ENCODE measurements at places on chromosomes 2 and 18.
A peak's percentile ranks its signal among the peaks of the same experiment; 100 is the strongest.

- DNase-seq: no peak
These were observed 111.3 kb downstream of the CMPK2 start for GRCh38 chr2:6754419-6754818.

GRCh38 chr2:145688156-145688555 is 1168.2 kb upstream of the ZEB2 start:
- DNase-seq: no peak

DNA sequence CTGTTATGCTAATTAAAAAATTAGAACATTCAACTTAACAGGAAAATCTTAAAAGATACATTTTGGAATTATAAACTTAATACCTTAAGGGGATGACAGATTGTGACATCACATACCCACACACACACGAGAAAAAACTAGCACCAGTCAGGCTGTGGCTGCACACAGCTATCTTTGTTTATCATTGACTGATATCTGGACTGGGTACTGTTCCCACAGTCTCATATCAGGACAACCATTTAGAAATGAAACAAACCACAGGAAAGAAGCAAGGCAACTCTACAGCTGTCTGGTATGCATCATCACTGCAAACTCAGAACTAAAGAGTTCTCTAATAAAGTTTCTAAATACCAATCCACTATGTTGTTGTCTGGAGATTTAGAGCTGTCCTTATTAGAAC is 210.9 kb upstream of the SMAD7 start:
- peak; percentile 25 for DNase-seq

DNA sequence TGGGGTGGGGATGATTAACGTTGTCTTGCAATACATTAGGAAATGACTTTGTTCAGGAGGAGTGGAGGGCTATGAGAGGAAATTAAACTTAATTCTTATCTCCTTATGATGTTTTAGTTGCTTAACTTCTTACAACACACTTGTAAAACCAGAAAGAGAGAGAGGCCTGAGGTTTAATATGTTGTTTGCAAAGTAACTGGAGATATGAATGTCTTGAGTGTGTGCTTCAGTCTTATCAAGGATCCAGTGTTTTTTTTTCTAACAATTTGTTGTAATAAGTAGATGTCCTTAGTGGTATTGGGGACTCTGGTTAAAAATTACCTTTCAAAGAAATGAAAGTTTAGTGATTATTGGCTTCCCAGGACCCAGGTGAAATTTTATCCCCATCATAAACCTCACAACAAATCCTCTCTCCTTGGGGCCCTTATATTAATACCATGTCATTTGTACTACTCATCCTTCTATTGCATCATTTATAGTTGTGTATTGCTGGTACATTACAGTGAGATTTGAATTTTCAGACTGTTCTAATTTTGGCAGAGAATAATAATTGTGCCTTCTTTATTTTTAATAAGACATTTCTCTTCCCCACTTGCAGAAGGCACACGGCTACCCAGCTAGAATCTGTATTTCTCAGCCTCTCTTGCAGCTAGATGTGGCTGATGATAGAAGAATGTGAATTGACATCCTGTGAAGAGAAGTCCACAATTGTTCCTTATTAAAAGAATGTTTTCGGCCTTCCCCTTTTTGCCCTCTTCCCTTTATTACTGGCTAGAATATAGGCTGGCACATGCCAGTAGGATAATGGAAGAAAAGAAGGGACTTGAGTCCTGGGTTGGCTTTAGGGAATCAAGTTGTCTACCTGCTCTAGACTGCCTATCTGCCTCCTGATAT is 91.9 kb upstream of the CXCR4 start:
- DNase-seq: no peak

- no peak for DNase-seq
These were observed 8.3 kb upstream of the VWA3B start for GRCh38 chr2:98078701-98079100.
